ENCODE measurements at places on chromosomes 6 and 20.

- no peak for DNase-seq
Measured at GRCh38 chr6:83952830-83953229, 80.7 kb upstream of the MRAP2 start.

- DNase-seq: no peak
Measured at GRCh38 chr6:42958125-42958524, 2.4 kb upstream of the GNMT start.

DNA sequence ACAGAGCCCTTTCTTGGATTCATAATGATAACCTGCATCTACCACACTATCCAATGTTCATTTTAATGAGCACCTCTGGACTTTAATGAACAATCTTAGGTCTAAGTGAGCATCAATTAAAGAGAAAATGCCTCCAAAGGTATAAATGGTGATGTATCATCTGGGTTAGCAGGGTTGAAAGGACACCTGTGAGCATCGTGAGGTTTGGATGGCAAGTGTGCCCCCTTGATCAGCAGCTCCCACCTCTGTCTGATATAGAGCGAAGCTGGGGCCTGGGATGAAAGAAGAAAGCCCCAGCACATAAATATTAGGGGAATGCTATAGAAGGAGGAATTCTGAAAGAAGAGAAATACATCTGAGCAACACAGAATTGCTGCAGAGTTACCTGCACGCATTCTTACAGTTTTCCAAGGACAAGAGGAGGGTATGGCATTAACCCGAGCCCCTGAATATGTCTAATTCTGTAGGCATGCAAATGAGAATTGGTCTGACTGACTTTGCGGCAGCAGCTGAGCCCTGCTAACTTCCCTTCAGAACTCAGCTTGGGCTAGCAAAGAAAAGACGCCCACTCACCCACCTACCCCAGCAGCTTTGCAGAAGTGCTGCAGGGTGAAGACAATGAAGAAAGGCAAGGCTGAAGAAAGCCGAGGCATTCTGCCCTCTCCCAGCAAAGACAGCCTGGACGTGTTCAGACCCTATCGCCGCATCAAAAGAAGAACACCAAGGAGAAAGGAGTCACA lies 136.2 kb downstream of the GMPR start:
- no peak for DNase-seq

DNA sequence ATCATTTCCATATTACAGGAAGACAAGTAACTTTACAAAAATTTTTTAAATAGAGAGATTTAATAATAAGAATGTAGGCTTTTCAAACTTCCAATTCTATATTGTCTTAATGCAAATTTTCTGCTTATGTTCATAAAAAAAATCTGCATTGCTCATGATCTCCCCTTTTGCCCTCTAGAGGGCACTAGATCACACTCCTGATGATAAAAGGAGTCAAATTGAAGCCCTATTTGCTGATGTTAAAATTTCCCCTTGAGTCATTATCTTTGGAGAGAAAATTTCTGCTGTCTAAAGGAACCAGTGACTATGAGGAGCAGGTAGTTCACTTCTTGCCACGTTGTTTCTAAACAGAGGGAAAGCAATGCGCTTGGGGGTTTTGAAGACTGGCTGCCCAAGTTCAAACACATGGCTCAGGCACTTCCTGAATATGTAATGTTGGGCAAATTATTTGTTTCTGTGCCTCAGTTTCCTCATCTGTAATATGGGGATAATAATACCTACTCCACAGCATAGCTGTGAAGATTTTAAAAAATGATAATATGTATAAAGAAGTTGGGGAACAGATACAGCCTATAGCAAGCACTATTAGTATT lies 874.2 kb downstream of the TFAP2A start:
- DNase-seq: peak; percentile 66

DNA sequence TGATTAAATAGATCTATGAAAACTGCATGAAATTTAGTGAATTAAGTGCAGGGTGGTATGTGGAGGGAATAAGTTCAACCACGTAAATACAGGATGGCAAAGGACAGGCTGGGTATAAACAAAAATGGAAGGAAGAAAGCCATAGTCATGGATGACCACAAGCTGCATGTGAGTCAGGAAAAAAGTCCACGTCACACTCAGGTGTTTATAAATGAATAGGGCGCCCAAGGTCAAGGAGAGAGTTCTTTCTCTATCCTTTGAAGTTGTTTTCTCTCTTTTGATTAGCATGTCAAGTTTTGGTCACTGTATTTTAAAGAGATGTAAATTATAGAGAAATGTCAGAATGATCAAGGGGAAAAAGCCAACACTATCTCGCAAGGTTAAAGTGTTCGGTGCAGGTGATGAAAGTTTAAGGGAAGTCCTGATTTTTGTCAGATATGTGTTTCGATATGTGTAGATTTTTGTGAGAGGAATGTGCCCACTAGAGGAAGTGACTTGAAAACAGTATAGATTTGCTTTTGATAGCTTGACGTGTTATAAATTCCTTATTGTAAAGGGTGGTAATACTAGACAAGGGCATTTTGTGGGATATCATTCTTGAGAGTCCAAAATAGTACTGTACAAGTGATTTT lies 58.7 kb downstream of the MAP3K4 start:
- no peak for DNase-seq

- no peak for DNase-seq
Measured at GRCh38 chr20:43903953-43904826, 10.5 kb upstream of the TOX2 start.
